Activated gamma-delta T cell treated with Interleukin-2 at 50 U/mL for 16 hours (primary cell): ENCODE measurements at places on chromosomes 3 and 15.

- DNase-seq = no peak
Measured at GRCh38 chr3:62479326-62479725, 106.0 kb upstream of the FEZF2 start.

- DNase-seq = no peak
Measured at GRCh38 chr3:194961149-194961548, 275.5 kb downstream of the FAM43A start.

DNA sequence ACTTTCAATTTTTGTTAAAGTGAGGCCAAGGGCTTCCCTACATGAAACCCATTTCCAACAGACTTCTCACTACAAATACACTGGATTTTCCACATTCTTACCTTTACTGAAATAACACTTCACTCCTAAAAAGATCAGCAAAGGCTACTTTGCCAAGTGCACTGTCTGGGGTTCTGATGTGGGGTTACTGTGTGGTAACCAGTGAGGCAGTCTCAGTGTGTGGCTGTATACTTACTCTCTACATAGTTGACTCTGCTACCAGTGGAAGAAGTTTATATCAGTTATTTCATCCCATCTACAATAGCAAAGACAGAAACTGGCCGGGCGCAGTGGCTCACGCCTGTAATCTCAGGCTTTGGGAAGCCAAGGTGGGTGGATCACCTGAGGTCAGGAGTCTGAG lies 5.6 kb downstream of the WDR82 start:
- DNase-seq = no peak

DNA sequence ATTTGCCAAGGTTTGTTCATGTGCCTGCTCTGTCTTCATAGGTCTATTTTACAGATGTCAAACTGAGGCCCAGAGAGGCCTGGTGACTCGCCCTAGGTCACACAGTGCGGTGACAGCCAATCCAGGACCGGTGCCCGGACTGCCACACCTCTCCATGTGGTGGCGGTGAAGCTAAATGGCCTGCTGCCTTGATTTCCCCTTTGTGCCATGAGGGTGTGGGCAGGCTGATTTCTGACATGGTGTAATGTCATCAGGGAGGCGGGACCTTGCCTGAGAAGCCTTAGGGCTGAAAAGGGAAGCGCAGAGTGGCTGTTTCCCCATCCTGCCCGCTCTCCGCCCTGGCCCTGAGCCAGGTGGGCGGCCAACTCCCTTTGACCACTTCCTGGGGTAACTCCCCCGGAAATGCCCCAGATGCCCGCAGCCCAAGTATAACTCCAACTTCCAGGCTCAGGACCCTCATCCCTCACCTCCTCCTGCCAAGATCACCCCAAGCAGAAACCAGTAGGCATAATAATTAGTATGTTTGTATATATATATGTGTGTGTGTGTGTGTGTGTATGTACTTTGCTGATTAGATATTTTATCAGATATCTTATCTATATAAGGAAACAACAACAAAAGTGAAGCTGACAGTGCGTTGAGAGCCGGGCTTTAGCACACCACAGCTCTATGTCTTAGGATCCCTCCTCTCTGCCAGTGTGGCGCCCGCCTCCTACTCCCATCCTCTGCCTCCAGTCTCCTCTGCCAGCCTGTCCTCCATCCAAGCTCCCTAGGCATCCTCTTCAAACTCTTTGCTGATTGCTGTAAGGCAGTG lies 63.9 kb downstream of the IQSEC1 start:
- peak; percentile 62 for DNase-seq

DNA sequence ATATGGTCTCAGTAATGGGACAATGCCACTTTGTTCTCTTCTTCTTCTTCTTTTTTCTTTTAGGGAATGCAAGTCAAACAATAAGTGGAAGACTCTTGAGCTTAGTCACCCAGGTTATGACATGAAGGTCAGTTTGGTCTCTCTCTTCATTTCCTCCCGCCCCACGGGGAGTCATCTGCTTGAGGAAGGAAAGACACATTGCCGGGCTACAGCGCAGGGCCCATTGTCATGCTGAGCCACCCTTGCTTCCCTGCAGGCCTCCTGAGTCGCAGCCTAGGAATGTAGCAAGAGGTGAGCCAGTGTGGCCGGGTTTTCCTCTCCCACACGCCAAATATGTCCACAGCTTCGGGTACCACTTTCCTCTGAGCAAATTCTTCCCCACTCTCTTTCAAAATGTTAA lies 47.6 kb downstream of the RAP2B start:
- DNase-seq = no peak

DNA sequence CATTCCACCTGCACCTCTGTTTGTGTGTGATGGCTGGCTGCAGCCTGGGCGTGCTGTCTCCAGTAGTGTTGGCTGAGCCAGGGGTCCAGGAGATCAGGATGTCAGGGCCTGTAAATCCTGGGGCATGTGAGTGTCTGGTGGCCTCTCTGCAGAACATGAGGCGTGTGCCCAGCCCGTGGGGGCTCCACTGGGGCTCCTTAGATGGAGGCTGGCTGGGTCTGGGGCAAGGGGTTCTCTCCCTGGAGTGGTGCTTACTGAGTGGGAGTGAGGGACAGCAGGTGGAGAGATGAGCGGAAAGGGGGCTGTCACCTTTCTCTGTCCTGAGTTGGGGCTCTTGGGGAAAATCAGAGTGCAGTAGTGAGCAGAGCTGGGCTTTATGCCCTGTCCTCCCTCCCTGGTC lies 152.2 kb downstream of the CHDH start:
- no peak for DNase-seq

GRCh38 chr3:29214009-29214658 lies 66.7 kb upstream of the RBMS3 start:
- DNase-seq = no peak

GRCh38 chr3:53645754-53646153 lies 151.3 kb downstream of the CACNA1D start:
- no peak for DNase-seq

- no peak for DNase-seq
Measured at GRCh38 chr3:70726096-70726938, 413.9 kb upstream of the MDFIC2 start.

GRCh38 chr15:83092309-83092976 lies 15.0 kb upstream of the TM6SF1 start:
- DNase-seq = no peak

DNA sequence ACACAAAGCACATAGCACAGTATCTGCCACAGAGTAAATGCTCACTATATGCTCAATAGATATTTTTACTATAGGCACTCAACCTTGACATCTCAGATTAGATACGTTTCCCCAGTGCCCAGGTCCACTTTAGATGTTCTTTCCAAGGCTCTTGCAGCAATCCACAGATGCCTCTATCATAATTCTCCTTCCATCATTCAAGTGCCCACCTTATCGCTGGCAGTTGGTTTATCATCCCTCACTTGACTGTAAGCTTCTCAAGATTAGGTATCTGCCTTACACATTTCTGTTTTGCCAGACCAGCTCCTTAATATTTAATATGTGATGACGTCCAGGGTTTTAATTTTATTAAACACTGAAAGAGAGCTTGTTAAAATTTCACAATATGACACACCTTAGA lies 8.6 kb downstream of the NCEH1 start:
- no peak for DNase-seq

- peak; percentile 52 for DNase-seq
Measured at GRCh38 chr15:89129123-89129815, 41.0 kb downstream of the ABHD2 start.

DNA sequence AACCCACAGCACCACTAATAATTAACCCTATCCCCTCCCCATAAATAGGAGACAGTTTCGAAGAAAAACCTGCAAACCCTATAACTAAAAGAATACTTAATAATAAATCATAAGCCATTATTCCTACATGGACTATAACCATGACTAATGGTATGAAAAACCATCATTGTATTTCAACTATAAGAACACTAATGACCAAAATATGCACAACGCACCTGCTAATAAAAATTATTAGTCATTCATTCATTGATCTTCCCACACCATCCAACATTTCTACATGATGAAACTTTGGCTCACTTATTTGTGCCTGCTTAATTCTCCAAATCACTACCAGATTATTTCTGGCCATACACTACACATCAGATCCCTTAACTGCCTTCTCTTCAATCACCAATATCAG lies 16.6 kb downstream of the AQP9 start:
- DNase-seq = no peak

GRCh38 chr3:122362026-122362425 lies 21.0 kb downstream of the MIX23 start:
- DNase-seq = no peak

- no peak for DNase-seq
Measured at GRCh38 chr3:37086918-37087317, 87.5 kb downstream of the LRRFIP2 start.

- DNase-seq = no peak
Measured at GRCh38 chr3:122635789-122636188, 44.9 kb upstream of the PARP14 start.

GRCh38 chr3:42569593-42570142 lies 12.1 kb downstream of the SEC22C start:
- no peak for DNase-seq

DNA sequence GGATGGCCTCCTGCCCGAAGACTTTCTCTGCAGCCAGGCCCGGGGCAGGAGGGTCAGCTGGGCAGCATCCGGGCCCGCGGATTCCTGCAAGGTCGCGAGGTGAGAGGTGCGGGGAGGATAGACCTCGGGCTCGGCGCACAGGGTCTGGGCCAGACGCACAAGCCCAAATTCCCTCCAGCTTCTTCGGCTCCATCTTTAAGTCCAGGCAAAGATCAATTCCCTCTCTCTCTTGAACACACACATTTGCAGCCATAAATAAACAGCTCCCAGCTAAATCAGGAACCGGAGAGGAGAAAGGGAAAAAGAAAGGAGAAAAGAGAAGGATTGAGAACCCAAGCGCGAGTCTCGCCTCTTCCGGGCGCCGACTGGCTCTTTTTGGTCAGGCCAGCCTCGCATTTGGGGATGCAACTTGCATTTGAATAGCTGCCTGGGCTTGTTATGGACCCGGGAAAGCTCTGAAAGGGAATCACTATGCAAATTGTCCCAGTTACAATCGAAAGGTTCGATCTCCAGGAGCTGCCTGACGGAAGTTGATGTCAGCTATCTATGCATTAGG lies 14.5 kb upstream of the ONECUT1 start:
- DNase-seq = no peak

- DNase-seq = no peak
Measured at GRCh38 chr3:23253214-23253613, 50.1 kb downstream of the UBE2E2 start.

DNA sequence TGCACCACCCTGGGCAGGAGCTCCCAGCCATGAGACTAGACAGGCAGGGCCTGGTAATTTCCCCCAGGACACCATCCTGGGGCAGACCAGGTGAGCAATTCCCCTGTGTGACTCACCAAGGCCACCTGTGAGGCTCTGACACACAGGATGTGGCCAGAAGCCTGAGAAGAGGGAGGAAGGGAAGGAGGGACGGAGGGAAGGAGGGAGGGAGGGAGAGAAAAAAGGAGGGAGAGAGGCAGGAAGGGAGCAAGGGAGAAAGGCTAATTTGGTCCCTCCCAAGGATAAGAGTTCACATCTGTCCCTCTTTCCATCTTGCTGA lies 25.9 kb downstream of the WNT7A start:
- no peak for DNase-seq

GRCh38 chr15:35547775-35548364 lies 1.9 kb upstream of the DPH6 start:
- no peak for DNase-seq

DNA sequence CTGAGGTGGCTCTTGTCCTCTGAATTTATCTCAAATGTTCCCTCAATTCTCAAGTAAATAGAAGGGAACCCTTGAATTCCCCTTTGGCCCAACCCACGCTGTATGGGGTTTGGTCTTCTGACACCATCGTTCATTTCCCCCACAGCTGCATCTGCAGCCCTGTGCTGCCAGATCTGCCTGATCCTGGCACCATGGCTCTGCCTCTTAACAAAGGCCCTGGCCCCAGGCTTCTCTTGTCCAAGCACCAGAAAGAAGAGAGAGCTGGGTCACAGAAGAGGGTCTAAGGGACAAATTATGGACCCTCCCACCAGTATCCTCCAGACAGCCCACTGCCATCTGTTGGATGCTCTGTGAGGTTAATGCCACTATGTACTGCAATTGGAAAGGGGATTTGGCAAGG lies 1.8 kb downstream of the MAP1A start:
- DNase-seq = no peak

- no peak for DNase-seq
Measured at GRCh38 chr3:550471-550870, 353.9 kb downstream of the CHL1 start.

DNA sequence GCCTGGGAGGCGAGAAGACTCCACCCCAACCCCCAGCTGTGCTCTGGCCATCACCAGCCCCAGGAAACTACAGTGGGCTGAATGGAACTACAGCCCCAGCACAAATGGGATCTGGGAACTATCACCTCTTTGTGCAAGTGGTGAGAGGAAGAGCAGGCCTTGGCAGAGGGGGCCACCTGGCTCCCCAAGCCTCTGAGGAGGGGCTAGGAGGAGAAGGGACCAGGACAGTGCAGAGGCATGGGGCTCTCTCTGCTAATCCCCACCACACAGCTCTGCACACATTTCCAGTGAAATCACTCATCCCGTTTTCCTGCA lies 31.6 kb downstream of the KY start:
- DNase-seq = no peak

GRCh38 chr15:63181648-63182047 lies 7.8 kb upstream of the RAB8B start:
- no peak for DNase-seq

GRCh38 chr3:64824394-64824909 lies 136.7 kb upstream of the ADAMTS9 start:
- no peak for DNase-seq

- DNase-seq = no peak
Measured at GRCh38 chr15:75928680-75929608, 25.3 kb downstream of the FBXO22 start.

- DNase-seq = no peak
Measured at GRCh38 chr3:14569474-14570000, 29.4 kb upstream of the GRIP2 start.

DNA sequence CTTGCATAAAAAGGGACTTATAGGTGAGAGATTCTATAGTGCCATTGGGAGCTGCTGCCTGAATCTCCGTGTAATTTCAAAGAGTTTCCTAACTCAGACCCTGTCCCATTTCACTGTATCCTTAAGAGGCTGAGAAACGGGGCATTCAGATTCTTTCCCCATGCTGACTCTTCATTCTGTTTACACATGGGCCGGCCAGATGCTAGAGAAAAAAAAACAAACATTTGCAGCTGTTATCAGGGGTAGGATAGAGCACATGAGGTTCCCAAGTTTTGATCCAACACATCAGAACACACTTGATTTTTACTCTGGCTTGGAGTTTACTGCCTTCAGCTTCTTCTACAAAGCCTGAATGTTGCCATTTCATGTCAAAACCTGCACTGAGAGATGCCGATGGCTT lies 215.9 kb upstream of the TPRG1 start:
- DNase-seq = no peak

DNA sequence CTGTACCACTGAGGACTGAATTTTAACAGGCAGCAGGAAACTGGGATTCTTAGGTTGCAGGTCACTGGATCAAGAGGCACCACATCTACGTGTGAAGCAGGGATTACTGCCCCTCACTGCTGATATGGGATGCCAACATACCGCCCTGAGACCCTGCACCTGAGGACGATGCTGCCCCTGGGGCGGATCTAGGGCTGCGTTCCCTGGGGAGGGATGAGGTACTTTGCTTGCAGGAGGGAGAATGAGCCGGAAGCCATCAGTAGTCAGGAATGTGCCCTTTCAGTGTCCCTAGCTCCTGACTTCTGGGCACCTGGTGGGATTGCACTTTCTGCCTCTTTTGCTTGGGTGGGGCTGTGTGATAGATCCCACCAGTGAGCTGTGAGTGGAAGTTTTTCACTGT lies 122.8 kb downstream of the RPLP1 start:
- no peak for DNase-seq
